ENCODE measurements at places on chromosomes 11 and 22.

- DNase-seq: no peak
These were observed 10.5 kb upstream of the MMP13 start for GRCh38 chr11:102966011-102966410.

DNA sequence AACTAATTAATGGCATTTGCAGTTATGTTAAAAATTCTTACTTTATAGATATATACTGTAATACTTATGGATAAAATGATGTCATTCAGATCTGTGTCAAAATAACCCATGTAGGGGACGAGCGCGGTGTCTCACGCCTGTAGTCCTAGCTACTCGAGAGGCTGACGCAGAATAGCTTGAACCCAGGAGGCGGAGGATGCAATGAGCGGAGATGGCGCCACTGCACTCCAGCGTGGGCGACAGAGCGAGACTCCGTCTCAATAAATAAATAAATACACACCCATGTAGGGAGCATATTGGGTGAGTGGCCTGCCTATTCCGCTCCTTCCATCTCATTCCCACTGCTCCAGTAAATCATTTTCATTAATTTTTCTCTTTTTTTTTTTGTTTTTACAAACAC lies 7.1 kb downstream of the SNU13 start:
- DNase-seq: no peak

DNA sequence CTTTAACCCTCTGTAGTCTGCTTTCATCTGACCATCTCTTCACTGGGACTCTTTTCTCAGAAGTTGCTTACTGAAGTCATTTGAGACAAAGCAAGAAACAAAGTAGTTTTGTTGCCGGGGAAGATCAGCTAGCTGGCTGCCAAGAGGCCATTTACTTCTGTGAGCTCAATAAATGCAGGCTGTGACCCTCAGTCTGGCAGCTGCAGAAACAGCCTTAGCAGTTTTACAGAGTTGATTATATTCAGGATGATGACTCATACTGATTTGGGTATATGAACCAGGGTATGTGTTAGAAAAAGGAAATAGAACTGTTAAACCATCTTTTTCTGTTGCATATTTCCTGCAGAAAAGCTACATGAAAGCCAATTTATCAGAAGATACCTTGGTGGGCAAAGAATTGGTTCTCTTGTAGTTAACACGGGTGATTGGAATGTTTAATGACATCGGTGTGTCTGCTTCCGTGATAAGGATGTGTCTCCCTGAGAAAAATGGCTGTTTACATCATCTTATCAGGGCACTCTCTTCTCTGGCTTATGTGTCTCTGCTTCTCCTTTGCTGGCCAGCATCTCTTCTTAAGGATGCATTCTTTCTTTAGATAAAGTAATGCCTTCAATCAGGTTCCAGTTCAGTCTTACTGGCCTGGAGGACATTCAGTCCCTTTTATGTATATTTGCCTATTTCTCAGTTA lies 18.5 kb downstream of the FIBIN start:
- DNase-seq: no peak

- no peak for DNase-seq
These were observed 4.9 kb downstream of the PPP6R2 start for GRCh38 chr22:50348058-50348457.

- DNase-seq: no peak
These were observed 60.6 kb upstream of the CRYBB3 start for GRCh38 chr22:25139062-25139461.

GRCh38 chr11:66548041-66548440 lies 1.3 kb downstream of the ACTN3 start:
- DNase-seq: no peak

GRCh38 chr22:43094085-43094484 lies 4.9 kb upstream of the TTLL1 start:
- no peak for DNase-seq

DNA sequence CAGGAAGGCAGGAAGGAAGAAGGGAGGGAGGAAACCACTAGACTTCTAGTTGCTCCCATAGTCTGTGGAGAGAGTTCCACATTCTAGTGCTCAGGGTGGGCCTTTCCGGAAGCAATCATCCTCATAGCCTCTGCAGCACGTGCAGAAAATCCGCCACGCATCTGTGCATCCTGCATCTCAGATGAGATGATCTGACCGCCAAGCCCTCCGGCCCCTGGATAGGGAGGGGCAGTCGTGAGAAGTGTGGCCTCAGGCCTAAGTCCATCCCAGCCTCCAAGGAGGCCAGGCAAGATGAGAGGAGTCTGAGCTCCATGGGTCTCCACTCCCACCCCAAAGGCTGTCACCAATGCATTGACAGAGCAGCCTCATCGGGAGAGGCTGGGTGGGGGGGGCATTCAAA lies 30.4 kb upstream of the IGSF9B start:
- DNase-seq: no peak

GRCh38 chr11:92050305-92050704 lies 174.3 kb upstream of the FAT3 start:
- DNase-seq: no peak

GRCh38 chr11:75513250-75513649 lies 12.5 kb downstream of the GDPD5 start:
- no peak for DNase-seq

DNA sequence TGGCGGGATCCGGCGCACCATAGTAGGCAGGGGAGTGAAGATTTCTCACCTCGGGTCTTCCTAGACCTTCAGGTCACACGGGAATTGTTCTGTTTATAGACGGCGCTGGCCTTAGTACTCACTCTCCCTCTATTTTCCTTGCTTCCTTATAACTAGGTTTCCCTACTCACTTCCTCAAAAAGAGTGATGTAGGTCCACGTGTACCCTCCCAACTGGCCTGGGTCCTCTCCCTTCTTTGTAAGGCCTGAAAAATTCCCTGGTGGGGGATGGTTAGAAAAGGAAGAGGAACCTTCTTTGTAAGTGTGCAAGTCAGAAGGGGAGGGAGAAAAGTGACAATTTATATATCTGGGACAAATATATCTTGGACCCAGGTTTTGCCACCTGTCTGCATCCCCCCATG lies 2.9 kb upstream of the TMEM9B start:
- DNase-seq: no peak

DNA sequence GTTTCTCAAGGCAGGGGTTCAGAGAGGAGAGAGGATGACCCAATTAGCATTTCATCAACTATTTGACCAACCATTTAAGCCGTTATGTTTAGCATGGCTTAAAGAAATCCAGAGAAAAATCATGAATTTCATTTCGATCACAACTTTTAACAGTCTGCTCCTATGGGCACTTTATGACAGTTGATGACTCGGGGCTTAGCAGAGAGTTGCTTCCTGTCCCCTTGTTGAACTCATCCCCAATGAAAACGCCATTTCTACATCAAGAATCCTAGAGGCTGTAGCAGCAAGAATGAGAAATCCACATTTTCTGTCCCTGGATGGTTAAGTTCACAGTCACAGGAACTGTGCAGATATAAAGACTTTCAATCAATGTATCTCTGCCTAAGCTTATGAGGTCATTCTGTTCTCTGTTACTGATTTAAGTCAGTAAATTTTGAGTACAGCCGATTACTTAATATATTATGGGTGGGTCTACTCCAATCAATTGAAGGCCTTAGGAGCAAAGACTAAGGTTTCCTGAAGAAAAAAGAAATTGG lies 81.1 kb downstream of the BDNF start:
- no peak for DNase-seq

DNA sequence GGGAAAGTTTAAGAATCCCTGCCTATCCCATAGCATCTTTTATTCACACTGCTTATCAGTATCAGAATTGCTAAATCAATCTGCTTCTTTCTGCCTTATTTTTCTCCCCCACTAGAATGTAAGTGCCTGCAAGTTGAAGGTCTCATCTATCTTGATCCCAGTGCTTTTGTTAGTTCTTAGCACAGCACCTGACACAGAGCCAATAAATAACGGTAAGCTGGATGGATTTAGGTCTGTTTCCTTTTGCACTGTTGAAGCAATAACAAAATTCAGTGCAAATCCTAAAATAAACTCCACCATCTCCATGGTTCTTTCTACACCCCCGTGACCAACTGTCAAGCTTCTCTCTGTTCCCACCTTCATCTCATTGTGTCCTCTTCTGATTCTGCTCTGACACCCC lies 36.7 kb upstream of the CD44 start:
- DNase-seq: no peak

GRCh38 chr11:61899146-61899841 lies 7.9 kb upstream of the FADS3 start:
- DNase-seq: peak; percentile 94

- DNase-seq: no peak
These were observed 255.4 kb downstream of the MIAT start for GRCh38 chr22:26912655-26913345.

- DNase-seq: no peak
These were observed 54.8 kb downstream of the TRIOBP start for GRCh38 chr22:37751449-37752188.

GRCh38 chr22:22746061-22746962 lies 101.9 kb downstream of the GGTLC2 start:
- no peak for DNase-seq

DNA sequence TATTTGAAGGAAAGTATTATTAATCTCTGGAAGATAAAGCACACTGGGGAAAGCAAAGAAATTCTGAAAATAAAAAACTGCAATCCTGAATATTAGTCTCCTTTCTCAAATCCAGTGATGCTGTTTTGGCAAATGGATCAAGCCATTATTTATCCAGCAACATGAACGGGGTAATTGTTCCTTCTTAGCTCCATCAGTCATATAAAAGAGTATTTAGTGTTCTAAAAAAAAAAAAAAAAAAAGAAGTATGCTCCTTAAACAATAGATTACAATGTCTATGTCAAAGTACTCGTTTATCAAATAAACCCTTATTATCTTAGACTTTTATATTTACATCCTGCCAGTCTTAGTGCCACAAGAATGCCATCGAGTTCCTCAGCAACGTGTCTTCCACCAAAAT lies 1.3 kb downstream of the RDX start:
- DNase-seq: no peak

DNA sequence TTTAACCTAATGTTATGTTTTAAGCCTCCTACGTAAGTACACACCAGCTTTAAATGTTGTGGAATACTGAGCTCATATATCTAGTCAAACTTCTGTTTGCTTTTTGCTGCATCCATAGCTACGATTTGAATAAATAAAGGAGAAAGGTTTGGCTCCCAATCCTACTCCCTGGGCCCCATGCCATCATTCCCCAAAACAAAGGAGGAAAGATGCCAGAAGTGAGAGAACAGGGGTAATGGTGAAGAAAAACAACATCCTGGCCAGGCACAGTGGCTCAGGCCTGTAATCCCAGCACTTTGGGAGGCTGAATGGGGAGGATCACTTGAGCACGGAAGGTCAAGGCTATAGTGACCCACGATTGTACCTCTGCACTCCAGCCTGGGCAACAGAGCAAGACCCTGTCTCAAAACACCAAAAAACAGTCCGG lies 26.5 kb downstream of the SCGB1A1 start:
- no peak for DNase-seq

DNA sequence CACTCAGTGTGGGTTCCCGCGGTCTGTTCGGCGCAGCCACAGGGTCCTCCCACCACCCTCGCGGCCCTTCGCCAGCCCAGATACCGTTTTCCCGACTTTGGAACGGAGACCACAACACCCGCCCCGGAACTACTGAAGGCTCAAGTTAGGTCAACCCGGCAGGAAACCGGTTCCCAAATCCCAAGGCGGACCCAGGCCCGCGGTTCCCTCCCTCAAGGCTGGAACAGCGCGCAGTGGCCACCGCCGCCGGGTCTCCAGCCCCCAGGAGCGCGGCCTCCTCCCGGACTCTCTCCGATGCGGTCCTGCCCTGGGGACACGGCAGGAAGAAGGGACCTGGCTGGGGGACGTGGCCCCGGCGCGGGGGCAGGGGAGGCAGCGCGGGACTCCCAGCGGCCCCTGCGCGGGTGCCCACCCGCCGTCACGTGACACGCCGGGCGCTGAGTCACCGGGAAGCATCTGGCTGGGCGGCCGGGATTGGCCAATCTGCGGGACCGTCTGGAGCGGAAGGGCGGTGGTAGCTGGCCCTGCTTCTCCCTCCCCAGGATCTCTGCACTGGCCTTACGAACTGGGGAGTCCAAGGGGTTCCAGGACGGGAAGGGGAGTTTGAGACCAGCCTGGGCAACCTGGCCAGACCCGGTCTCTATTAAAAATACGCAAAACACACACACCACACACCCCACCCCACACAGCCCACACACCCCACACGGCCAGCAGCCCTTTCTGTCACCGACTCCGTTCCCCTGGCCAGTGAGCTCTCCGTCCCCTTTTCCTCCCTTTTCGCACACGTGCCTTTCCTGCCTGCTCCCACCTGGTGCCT lies 21.5 kb upstream of the MALAT1 start:
- peak; percentile 90 for DNase-seq

- no peak for DNase-seq
These were observed 999 bp downstream of the FGF3 start for GRCh38 chr11:69818231-69818602.

- no peak for DNase-seq
These were observed 760 bp upstream of the CELSR1 start for GRCh38 chr22:46537946-46538813.

- DNase-seq: no peak
These were observed 56.1 kb downstream of the PRMT3 start for GRCh38 chr11:20443596-20443995.

GRCh38 chr22:44535362-44536095 lies 37.5 kb upstream of the RTL6 start:
- no peak for DNase-seq

GRCh38 chr11:133041181-133041580 lies 491.1 kb downstream of the OPCML start:
- DNase-seq: no peak

DNA sequence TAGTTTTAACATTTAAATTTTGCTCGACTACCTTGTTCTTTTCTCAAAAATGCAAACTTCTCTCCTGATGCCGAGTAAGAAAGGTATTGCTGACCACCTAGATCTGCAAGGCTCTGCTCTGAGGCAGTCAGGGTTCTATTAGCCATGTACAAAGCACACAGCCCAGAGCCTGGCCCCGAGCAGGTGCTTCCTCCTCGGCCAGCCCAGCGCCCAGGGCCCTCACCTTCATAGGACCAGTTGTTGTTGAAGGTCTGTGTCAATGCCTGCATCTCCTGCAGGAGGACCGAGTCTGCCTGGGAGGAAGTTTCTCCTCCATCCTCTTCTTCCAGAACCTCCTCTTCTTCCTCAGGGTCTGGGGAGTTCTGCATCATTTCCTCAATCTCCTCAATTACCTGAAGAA lies 35.8 kb downstream of the FEZ1 start:
- DNase-seq: no peak

DNA sequence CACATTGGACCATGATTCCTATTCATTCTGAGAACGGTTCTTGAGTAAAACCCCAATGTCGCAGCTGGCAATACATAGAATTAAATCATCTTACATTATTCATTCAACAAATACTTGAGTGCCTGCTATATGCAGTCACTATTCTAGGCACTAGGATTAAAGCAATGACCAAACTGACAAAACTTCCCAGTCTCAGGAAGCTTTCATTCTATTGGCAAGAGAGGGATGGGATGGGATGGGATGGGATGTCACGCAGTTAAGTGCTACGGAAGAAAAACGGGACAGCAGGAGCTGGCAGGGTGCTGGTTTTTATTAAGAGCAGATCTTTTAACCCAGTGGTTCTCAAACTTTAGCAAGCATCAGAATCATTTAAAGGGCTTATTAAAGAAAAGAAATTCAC lies 2.9 kb downstream of the PAK1 start:
- DNase-seq: no peak
